ENCODE measurements at places on chromosomes 7 and 10.

DNA sequence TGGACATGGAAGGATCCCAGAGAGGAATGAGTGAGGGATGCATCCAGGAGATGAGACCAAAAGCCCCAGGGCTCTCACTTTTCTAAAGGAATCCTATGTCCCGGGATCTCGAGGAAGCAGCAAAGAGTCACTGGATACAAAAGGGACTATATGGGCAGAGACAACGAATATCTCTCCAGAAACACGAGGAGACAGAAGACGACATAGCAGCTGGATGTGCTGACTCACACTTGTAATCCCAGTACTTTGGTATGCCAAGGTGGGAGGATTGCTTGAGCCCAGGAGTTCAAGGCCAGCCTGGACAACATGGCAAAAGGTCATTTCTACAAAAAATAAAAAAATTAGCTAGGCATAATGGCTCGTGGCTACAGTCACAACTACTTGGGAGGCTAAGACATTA, 24.7 kb upstream of the MSMB start:
- no peak for DNase-seq

GRCh38 chr10:22736134-22736533, 21.8 kb upstream of the PIP4K2A start:
- no peak for DNase-seq

DNA sequence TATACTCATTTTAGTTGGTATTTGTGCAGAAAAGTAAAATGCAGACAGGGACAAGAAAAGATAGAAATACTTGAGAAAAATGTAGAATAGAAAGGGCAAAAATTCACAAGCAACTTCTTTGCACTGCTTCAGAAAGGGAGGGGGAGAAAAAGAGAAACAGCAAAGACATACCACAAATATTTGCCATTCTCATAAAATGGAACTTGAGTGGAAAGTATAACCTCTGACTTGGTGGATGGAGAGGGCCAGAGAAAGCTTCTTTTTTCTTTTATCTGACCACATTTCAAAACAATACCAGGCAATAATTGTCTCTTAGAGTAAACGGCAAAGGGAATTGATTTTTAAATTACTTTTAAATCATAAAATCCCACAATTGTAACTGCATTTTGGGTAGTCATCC, 35.8 kb upstream of the TRUB1 start:
- DNase-seq, result no peak

GRCh38 chr10:82609845-82610244, 734.9 kb downstream of the NRG3 start:
- no peak for DNase-seq

DNA sequence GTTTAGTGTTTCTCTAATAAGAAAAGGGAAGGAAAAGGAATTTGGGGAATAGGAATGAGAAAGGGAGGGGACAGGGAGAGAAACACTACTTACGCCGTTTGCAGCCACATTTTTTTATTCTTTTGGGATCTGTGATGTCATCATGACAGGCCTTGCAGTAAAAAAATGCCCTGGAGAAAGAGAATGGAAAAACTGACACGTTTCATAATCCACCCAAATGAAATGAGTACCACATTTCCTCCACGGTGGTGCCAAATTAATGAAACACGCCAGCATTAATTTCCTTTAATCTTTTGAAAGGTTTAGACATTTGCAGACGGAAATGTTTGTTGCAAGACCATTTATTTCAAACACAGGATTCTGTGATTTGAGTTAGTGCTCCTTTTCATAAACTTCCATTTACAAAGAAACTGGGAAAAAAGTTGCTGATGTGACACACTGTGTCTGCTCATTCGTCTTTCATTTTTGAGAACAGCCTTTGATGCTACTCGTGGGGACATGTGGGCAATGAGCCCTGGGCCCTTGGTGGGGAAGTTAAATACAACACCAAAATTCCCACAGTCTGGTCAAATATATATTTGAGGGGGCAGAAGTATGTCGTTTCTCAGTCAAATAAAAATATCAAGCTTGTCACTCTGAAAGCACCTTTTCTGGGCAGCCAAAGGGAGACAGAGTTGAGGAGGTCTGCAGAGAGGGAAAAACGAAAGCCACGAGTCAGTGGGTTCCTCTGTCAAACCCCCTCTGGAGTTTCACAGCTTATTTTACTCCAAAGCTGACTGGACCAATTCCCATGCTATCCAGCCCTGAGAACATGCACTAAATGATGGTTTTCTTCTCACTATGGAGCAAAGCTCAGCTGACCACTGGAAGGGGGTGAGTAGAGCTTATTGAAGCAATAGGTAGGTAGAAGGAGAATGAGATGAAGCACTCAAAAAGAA, 625.5 kb downstream of the KCNMA1 start:
- DNase-seq, result no peak

GRCh38 chr10:3136763-3137611, 35.6 kb downstream of the PITRM1 start:
- DNase-seq, result no peak

DNA sequence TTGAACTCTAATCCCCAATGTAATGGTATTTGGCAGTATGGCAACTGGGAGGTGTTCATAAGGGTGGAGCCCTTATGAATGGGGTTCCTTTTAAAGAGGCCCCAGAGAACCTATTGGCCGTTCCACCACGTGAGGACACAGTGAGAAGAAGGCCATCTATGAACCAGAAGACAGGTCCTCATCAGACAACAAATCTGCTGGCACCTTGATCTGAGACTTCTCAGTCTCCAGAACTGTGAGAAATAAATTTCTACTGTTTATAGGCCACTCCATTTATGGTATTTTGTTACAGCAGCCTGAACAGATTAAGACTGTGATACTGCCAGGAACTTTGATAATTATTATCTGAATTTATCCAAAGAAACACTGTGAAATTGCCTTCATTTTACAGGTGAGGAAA, 132.3 kb downstream of the GLI3 start:
- no peak for DNase-seq

DNA sequence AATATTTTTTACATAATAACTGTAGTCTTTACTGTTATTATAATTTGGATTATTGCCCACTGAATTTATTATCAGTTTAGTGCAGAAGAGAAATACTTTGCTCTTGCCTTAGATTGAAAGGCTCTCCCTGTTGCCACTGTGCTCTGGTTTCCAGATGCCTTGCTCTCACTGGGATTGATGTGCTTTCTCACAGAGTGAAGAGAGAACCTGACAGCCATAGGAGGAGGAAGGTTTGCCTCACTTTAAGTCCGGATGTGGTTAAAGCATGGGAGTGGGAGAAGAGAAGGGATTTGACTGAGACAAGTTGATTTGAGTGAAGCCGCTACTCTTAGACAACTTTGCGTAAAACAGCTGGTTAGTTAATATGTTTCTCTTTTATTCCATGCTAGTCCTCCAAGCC, 68.2 kb upstream of the RPA3 start:
- no peak for DNase-seq

- DNase-seq, result no peak
These were observed 250.3 kb downstream of the CNTNAP2 start for GRCh38 chr7:146366938-146367337.

- DNase-seq, result no peak
These were observed 67.0 kb upstream of the ATRNL1 start for GRCh38 chr10:115026056-115026745.

- DNase-seq, result no peak
These were observed 101.2 kb downstream of the BAMBI start for GRCh38 chr10:28778524-28778923.

GRCh38 chr10:62380016-62380415, 5.8 kb downstream of the ZNF365 start:
- no peak for DNase-seq

DNA sequence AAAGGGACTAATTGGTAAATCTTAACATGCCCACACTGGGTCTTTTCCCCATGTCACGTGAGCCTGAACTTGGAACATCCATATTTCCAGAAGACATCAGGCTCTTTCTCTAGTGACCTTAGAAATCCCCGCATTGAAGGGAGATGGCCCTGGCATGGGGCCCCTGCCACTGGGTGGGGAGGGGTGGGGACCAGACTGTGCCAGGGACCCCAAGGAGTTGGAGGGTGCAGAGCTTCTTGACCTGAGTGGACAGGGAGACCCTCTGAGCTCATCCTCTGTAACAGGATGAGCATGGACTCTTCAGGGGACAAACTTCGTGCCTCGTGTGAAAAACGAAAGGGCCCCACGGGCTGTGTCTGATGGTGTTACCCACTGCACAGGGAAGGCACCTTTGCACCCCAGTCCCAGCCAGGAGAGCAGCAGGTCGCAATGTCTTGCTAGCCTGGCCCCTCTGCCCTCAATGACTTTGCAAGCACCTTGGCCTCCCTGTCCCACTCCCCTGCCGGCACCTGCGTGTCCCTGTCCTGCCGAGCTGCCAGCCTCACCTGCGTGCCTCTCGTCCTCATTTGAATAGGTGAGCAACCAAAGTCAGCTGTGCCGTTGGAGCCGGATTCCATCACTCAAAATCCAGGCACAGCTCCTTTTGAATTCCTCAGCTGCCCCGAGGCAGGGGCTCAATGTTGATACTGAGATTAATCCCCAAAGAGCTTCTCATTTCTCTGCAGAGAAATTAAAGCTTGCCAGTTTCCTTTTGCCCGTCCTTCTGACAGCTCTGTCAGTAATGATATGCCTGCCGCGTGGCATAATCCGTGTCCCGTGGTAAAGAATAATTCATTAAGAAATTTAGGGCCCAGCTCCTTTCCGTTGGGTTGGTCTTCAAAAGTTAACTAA, 234.9 kb downstream of the EBF3 start:
- DNase-seq, result no peak

DNA sequence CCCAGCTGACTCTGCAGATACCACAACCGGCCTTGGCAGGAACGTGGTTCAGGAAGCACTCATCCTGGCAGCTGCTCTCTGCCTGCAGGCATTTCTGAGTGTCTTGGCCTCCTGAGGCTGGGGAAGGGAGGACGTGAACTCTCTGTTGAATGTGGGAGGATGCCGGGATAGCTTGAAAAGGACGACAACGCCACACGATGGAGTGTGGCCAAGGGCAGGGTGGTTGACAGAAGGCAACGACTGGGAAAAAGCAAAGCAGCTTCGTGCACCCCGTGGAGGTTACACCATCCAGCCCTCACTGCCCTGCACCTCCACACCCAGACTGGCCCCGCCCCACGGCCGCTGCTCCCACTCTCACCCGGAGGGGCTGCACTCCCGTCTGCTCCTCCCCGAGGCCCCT, 466.1 kb upstream of the FOXK1 start:
- no peak for DNase-seq

All from stimulated activated CD4-positive, alpha-beta T cell treated with anti-CD3 and anti-CD28 coated beads, Interleukin-2, amount 100 ng/mL, for 48 hours (primary cell).